T-helper 1 cell (primary cell): ENCODE measurements at places on chromosomes 4 and X.

DNA sequence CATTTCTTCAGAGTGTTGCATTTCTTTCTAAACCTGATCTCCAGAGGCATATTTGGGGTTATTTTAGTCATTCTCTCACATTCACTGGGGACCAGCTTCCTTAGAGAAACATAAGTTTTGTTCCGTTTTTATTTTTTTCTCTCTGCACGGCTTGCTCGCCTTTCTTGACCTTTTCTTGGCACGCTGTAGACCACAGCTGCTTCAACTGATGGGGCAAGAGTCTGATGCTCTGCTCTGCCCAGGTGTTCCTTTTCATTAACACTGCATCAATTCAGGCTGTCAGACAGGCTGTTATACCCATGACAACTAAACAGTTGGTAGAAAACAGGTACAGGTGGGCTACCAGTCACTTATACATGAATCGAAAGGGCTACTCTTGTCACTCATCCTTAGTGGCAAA is 682.2 kb upstream of the DIAPH2 start:
- no peak for DNase-seq

DNA sequence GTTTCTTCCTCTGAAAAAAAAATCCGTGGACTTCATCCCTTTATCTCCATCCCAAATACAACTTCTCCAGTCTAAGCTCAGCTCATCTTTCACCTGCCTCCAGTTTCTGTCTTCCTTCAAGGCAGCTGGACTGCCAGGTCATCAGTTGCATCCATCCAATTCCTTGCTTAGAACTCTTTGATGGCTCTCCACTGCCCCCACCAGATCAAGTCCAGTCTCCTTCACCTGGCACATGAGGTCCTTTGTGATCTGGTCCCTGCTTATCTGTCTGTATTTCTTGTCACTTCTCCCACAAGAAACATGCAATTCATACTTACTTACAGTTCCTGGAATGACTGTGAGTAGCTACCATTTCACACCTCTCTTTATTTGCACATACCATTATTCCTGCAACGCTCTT is 33.8 kb downstream of the OTUD6A start:
- DNase-seq = no peak

DNA sequence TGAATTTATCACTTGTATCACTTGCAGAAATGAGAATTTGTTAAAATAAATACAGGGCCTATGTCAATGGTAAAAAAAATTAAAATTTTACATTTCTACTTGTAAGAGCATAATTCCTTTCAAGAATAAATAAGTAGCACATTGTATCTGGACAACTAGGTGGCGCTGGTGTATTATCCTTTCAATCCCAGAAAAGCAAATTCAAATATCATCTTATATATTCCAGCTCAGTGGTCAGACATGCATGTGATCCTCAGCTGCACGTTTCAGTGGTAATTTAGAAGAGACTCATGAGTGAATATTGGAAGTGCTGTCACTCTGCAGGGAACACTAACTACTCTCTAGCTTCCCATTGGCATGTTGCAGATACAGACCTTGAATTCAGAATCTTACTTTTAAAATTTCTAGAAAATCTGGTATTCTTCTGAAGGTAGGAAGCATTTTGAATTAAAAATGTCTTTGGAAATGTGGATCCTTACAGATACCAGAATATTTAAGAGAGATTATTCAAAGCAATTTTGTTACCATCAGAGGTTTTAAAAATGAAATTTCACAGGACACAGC is 1414.7 kb upstream of the TENM3 start:
- DNase-seq = no peak

GRCh38 chr4:25450491-25450901 is 73.4 kb downstream of the ANAPC4 start:
- no peak for DNase-seq

GRCh38 chr4:8472158-8472688 is 31.6 kb downstream of the TRMT44 start:
- DNase-seq = no peak

- DNase-seq = no peak
Measured at GRCh38 chrX:17552044-17552650, 177.1 kb downstream of the NHS start.

DNA sequence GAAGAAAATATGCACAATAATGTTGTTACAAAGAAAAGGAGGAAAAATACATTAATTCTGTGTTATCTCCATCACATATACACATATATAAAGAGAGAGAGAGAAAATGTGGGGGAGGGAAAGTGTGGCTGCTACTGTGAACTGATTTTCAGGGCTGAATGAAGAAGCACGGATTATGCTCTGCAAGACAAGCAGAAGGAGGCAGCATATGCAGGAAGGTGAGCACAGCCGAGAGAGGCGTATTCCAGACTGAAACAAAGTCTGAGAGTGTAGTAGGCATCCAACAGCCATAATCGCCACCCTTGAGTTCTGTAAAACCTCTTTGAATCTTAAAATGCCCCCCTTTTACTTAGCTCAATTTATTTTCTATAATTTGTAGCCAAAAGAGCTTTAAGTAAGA is 1081.8 kb upstream of the GRID2 start:
- DNase-seq = no peak

GRCh38 chr4:140568507-140569306 is at the start of gene UCP1:
Gene UCP1 (minus strand): TSS chr4:140568961. CDS start chr4:140568729, 232 bp downstream.
- DNase-seq = no peak

DNA sequence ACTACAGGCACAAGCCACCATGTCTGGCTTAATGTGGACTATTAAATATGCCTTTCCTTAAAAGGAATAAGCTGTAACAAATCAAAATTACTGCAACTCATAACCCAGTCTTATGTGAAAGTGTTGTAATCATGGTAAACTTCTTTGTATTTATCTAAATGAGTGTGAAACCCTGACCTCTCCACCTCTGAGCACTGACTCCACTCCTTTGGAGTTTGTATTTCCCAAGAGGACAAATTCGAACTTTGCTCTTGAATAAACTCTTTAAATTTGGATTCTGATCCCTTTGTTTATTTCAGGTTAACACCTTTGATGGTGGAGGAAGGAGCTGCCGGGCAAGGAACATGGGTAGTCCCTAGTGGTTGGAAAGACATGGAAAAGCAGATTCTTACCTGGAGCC is 48.3 kb upstream of the FAM9A start:
- no peak for DNase-seq

DNA sequence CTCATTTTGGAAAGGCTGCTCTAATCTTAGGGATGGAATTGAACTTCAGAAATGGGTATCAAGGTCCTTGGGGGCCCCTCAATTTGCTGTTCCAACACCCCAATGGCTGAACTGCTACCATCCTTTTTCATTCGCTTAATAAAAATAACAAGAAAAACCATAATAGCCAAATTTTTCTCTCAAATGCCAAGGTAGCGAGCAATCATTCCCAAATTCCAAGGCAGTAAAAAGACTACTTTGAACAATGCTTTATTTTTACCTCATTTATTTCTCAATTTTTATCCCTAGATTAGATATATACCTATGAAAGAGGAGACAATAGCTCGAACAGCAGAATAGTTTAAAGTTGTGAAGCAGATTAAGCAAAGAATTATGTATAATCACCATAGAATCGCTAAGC is 323.4 kb upstream of the SLC7A11 start:
- no peak for DNase-seq
